ENCODE measurements at places on chromosomes 16 and 17.
A peak's percentile ranks its signal among the peaks of the same experiment; 100 is the strongest.

- DNase-seq, result no peak
These were observed 1.7 kb upstream of the ZNF423 start for GRCh38 chr16:49857423-49858181.

DNA sequence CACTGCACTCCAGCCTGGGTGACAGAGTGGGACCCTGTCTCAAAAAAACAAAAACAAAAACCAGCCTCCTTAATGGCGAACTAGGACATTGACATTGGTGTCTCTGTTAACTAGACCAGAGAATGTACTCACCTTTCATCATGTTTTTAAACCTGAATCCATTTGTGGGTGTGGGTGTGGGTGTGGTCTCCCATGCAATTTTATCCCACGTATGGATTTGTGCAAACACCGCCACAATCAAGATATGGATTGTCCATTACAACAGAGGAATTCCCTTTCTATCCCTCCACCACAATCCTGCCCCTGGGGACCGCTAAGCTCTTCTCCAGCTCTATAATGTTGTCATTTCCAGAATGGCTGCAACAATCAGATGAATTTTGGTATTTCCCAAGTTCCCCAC lies 49.9 kb downstream of the DNAH17 start:
- DNase-seq, result no peak

- DNase-seq, result no peak
These were observed 2.1 kb upstream of the NAGPA start for GRCh38 chr16:5035909-5036227.

DNA sequence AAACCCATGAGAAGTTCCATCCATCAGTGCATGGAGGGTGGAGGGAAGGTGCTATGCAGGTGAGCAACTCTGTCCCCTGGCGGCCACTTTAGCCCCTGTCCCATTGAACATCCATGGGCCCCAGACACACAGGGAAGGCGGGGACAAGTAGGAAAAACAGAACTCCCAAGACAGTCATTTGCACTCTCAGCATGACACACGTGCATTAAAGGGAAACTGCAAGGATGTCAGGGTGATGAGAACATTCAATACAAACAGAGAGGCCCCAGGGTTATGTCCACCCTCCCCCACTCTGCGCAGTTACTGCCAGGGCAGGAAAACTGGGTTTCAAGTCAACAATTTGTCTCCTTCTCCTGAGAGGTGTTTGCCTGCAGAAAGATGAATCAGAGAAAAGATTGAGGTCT lies 44.0 kb upstream of the AKTIP start:
- DNase-seq, result no peak

DNA sequence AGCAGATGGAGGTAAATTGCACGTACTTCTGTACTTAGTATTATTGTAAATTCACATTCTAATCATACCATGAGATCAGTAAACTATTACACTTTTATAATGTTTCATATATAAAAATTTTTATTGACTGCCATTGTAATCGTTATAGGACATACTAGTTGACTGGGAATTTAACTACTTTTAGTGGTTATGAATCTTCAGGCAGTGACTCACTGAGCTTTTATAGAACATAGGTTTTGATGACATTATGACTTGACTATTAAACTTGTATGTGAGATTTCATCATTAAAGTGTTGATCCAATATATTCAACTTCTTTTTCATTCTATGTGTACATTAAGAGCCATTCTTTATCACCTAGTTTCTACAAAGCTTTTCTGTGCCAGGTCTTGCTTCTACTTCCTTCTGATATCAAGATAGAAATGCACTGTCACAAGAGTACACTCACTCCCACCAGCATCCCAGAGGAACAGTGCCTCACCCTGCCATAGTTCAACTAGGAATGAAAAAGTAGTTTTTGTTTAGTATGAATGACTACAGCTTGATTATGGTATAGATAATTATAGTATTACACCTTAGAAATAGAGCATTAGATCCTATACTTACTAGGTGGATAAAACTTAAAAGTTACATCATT lies 142.4 kb upstream of the RBL2 start:
- DNase-seq, result no peak

DNA sequence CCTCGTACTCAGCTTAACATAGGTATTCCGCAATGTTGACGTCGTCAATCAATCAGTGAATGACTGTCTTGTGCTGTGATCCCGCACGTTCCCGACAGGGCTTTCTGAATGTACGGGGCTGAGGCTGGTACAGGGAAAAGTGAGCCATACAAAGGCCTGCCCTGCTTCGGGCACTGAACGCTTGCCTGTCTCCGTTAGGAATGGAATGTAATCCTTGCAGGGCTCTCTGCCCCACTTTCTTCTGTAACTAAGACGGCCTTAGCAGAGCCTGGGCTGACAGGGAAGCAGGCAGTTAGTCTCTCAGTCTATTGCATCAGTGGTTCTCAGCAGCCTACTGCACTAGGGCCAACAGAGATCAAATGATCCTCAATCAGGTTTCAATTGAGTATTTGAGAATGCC lies 16.2 kb upstream of the MYH3 start:
- no peak for DNase-seq

GRCh38 chr17:68832109-68832802 lies 122.9 kb downstream of the ABCA8 start:
- no peak for DNase-seq

- DNase-seq, result no peak
These were observed 23.6 kb upstream of the SMURF2 start for GRCh38 chr17:64685705-64686104.

- DNase-seq, result no peak
These were observed 71.1 kb downstream of the RPGRIP1L start for GRCh38 chr16:53632526-53632925.

- DNase-seq, result no peak
These were observed 19.9 kb upstream of the DNAH17 start for GRCh38 chr17:78596871-78597764.

DNA sequence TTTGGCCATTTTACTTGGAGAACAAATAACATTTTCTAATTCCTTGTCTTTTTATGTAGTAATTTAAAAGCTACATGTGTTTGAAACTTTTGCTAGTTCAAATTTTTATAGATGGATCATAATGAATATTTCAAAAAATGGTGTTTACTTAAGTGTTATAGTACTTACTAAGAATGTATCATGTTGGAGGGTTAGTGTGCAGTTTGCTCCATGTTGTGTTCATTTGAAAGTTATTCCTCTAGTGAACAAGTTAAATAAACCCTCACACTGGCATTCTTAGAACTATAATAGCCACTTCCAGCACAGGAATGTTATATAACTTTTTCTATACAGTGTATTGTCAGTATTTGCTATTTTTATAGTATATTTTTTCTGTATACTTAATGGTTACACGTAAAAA lies 62.8 kb downstream of the MRTFB start:
- no peak for DNase-seq

GRCh38 chr16:86869288-86870022 lies 291.1 kb downstream of the FOXL1 start:
- DNase-seq, result no peak

DNA sequence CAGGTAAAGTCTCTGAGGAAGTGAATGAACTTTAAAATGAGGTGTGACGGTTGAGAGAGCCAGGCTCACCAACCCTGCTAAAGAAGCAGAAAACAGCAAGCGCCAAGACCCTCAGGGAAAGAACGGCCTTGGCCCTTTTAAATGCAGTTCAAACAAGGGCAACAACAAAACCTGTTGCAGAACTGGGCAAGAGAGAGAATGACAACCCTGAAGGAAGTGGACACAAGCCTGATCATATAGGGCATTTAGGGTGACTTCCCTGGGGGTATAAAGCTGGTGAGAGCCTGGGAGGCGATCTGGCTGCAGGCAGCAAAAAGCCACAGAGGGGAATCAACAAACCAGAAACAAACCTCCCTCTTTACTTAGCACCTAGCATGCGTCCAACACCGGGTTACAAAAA lies 1.0 kb downstream of the CPPED1 start:
- DNase-seq, result no peak

GRCh38 chr17:6241381-6241780 lies 171.2 kb downstream of the WSCD1 start:
- no peak for DNase-seq

DNA sequence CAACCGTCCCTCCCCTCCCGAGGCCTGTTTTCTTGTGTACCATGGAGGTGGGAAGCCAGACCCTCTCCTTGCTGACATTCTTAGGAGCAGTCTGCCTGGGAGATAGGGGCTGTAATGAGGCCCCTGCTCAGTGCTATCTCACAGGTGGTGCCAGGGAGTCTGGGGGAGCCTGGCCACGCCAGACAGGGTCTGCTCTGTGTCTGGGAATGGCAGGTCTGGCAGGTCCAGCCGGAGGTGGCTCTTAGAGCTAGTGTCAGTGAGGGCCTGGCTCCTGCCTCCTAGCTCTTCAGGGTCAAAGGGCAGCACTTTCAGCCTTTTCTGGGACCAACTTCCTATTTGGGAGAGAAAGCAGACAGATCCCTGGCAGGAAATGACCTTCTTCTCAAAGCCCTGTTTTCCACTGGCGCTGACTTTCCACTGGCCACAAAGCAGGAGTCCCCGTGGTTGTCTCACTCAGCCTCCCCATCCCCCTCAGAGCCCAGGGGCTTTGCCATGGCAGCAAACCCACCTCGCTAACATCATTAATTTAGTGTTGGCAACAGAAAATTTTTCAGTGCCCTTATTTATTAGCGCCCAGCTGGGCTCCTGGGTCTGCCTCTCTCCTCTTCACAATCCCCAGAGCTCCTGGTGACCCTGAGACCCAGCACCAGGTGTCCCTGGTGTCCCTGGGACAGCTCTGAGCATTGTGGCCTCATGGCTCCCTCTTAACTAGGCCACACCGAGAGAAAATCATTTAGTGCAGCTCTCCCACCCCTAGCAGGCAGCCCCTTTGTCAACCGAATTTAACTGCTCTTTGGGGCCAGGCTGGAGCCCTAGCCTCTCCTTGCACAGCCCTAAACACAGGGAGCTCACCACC lies 24.0 kb upstream of the DOK4 start:
- no peak for DNase-seq

- no peak for DNase-seq
These were observed 4.1 kb downstream of the INPP5K start for GRCh38 chr17:1512351-1512750.

- no peak for DNase-seq
These were observed 213.6 kb upstream of the CDH5 start for GRCh38 chr16:66152823-66153393.

- DNase-seq, result no peak
These were observed 13.5 kb downstream of the TMC6 start for GRCh38 chr17:78114831-78115723.

DNA sequence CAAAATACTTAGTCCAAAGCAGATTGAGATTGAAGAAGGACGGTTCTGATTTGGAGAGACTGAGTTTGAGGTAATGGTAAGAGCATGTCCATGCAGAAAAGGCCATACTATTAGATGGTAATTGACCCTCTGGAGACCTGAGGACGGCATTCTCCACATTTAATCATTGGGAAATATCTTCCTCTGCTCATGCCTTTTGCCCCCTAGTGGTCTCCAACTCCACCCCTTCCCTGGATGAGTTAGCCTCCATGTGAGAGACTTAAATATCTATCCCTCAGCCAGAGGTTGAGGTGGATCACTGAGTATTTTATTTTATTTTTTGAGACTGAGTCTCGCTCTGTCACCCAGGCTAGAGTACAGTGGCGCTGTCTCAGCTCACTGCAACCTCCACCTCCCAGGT lies 10.4 kb upstream of the OR3A1 start:
- DNase-seq, result no peak

- peak; percentile 90 for DNase-seq
These were observed at the start of gene CHRNE for GRCh38 chr17:4903051-4903818. Gene CHRNE, minus strand, starts transcription at chr17:4903098. Its CDS starts 35 bp downstream, at chr17:4903063.

- DNase-seq, result no peak
These were observed 46.3 kb upstream of the ICAM2 start for GRCh38 chr17:64066716-64067115.

GRCh38 chr16:86578061-86578599 lies at the start of gene FOXL1:
Gene FOXL1, plus strand, starts transcription at chr16:86578549. Its CDS starts 175 bp downstream, at chr16:86578724.
- DNase-seq, result no peak

DNA sequence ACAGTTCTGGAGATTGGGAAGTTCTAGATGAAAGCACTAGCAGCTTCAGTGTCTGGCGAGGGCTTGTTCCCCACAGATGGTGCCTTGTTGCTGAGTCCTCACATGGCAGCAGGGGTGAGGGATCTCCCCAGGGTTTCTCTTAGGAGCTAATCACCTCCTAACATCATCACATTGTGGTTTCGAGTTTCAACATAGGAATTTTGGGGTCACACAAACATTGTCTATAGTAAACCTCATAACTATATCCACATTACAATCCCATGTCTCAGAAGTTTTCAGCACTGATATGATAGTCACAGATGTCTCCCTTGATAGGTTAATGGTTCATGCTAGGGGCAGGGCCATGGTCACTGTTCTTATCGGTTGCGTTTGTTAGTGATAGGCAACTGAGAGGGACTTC lies 13.8 kb downstream of the CLUAP1 start:
- DNase-seq, result no peak

DNA sequence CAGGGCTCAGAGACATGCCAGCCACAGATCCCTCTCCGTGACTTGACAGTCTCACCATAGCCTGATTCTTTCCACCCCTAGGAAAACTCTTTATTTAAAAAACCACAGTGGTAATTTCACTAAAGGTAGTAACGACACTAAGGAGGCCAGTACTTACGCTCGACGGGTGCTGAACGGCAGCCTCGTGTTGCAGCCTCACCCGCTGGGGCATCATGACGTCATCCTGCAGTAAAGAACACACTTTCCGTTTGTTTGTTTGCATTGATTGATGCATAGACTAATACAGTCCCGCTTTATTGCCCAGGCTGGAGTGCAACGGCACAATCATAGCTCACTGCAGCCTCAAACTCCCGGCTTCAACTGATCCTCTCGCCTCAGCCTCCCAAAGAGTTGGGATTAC lies 65.1 kb upstream of the METRNL start:
- peak; percentile 59 for DNase-seq

GRCh38 chr17:81682565-81683207 lies 911 bp downstream of the ARL16 start:
- no peak for DNase-seq

DNA sequence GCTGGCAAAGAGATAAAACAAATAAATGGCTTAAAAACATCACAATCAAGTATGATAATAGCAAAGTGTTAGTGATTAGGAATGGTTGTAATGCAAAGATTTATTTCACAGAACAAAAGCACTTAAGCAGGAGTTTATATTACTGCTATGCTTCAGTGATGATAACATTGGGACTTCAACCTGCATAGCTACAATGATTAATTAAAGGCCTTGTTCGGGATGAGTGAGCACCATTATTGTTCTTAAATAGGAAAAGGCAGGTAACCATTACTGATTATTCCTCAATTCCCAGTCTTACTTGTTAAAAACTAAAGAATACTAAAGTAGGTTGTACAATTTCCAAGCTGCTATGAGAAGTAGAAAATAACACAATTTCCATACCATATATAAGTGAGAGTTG lies 1247.5 kb upstream of the CDH8 start:
- DNase-seq, result no peak

DNA sequence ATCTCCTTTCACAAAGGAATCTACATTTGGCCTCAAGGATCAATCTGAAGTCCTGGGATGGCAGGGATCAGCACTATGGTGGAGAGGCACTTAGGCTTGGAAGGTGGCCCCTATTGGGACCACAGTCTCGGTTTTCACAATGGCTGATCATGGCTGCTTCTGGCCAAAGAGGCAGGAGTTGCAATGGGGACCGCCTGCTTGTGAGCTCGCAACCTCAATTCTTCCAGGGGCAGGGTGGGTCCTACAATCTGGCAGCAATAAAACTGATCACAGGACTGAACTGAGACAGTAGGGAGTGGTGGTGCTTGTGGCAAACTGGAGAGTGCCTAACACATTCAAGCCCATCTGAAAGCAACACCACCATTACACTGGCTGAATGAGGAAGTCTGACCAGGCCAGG lies 83.1 kb downstream of the NETO2 start:
- DNase-seq, result no peak

All from SHP77 (cell line).